ENCODE measurements at places on chromosomes 1 and 21. TPM values are rescaled to one million over a fixed set of nuclear protein-coding genes. Genes with fewer than 3 reads are reported as not detected.
A peak's percentile ranks its signal among the peaks of the same experiment; 100 is the strongest.

GRCh38 chr1:167881069-167881468, 32.9 kb downstream of the ADCY10 start:
- DNase-seq: no peak

DNA sequence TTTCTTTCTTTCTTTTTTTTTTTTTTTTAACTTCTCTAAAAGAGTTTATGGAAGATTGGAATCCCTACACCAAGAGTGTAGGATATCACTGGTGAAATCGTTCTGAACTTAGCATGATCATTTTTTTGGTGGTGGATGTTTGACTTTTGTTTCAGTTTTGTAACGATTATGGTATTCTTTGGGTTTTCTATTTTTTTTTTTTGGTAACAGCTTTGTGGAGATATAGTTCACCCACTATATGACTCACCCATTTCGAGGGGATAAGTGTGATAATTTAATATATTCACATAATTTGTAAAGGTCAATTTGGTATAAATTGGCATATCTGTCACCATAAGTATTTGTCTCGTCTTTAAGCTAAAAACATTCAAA, 29.2 kb downstream of the AGPAT3 start:
- DNase-seq: no peak

DNA sequence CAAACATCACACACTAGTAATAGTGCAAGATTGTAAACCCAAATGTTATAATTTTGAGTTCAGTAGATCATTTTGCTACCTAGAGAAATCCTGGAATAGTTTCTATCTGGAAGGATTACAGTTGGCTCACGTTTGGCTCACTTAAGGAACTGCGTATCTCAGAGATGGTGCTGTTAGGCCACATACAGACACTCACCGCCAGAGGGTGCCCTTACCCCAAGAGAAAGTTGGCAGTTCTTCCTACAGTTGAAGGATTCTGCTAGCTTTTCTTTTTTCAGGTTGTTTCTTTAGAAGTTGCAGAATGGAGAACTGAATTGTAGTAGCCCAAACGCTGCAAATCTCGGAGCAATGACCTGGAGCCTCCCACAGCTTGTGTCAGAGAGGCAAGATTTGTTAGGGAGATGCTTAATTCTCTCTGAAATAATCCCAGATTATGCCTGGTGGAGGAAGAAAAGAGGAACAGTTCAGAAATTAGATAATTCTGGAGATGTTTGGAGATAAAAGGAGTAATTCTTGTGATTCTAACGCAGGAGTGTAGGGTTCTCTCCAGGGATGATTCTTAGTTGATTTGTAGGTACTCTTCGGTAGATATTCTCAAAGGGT, 87.9 kb upstream of the PAPPA2 start:
- peak; percentile 66 for DNase-seq

TMEM125 gene
- polyA plus RNA-seq: 17.9 TPM

- DNase-seq: no peak
These were observed 827.1 kb upstream of the B3GALT2 start for GRCh38 chr1:194013561-194013960.

FMO2 gene
- polyA plus RNA-seq: 1.7 TPM

GRCh38 chr1:38117444-38117887, 70.9 kb upstream of the POU3F1 start:
- DNase-seq: no peak

All from left renal cortex interstitium (tissue), 4 donors.